ENCODE measurements at places on chromosomes 3 and 15.

DNA sequence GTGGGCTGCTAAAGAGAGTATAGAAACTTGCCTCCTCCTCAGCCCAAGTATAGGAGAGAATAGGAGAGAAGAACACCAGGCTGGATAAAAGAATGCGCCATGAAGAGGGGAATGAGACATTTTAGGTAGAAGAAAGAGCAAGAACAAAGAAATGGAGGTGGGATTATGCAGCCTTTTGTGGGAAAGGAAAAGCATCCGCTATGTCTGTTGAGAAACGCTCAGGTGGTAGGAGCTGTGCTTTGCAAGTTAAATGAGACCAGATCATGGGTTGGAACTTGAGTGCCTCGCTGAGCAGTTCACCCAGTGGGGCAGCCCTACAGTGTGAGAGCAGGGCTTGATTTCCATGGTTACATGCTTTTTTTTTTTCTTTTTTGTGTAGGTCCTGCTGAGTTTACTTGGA, 11.5 kb upstream of the RTP1 start:
- DNase-seq = no peak

- DNase-seq = no peak
Observed at GRCh38 chr3:45910892-45911291, 24.5 kb downstream of the CCR9 start.

DNA sequence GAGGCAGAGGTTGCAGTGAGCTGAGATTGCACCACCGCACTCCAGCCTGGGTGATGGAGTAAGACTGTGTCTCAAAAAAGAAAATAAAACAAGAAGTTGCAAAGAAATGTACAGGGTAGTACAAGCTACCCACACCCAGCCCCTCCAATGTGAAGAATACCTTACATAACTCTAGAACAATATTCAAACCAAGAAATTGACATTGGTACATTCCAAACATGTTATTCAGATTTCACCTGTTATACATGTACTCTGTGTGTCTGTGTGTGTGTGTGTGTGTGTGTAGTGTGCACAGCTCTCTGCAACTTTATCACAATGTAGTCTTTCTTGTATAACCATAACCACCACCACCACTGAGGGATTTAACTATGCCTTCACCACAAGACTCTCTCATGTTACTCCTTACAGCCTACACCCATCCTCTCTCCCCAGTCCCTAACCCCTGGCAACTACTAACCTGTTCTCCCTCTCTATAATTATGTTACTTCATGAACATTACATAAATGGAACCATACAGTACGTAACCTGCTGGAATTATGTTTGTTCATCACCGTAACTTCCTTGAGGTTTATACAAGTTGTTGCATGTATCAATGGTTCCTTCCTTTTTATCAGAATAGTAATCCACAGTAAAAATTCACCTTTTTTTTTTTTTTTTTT, 16.2 kb upstream of the TJP1 start:
- DNase-seq = no peak

GRCh38 chr3:94065819-94066480, 3.1 kb downstream of the NSUN3 start:
- no peak for DNase-seq

- DNase-seq = peak; percentile 94
Observed at GRCh38 chr15:39782441-39783138, at the start of gene FSIP1. TSS of gene FSIP1 (minus strand) at chr15:39782841. CDS start at chr15:39776524, 6,317 bp downstream.

GRCh38 chr3:175222356-175222755, 363.2 kb downstream of the NAALADL2 start:
- DNase-seq = no peak

Data from activated CD4-positive, alpha-beta T cell treated with anti-CD3 and anti-CD28 coated beads, Interleukin-2, amount 50 U/mL, for 24 hours (primary cell).